ENCODE measurements at places on chromosomes 3 and 15. TPM values are rescaled to one million over a fixed set of nuclear protein-coding genes. Genes with fewer than 3 reads are reported as not detected.
A peak's percentile ranks its signal among the peaks of the same experiment; 100 is the strongest.

Gene STAC
- not detected for total RNA-seq

Gene GPR149
- total RNA-seq = not detected

GRCh38 chr3:109923431-109923830 lies 586.1 kb upstream of the DPPA4 start:
- DNase-seq = no peak

- no peak for DNase-seq
Measured at GRCh38 chr15:90979582-90979981, 14.8 kb downstream of the PRC1 start.

Gene LRRN1
- total RNA-seq = not detected

- DNase-seq = no peak
Measured at GRCh38 chr3:116140100-116140689, 305.1 kb downstream of the LSAMP start.

Gene NR2F2
- 25.0 TPM for total RNA-seq

Gene ARPP19
- 94.3 TPM for total RNA-seq

Gene AADACL2
- 0.16 TPM for total RNA-seq

DNA sequence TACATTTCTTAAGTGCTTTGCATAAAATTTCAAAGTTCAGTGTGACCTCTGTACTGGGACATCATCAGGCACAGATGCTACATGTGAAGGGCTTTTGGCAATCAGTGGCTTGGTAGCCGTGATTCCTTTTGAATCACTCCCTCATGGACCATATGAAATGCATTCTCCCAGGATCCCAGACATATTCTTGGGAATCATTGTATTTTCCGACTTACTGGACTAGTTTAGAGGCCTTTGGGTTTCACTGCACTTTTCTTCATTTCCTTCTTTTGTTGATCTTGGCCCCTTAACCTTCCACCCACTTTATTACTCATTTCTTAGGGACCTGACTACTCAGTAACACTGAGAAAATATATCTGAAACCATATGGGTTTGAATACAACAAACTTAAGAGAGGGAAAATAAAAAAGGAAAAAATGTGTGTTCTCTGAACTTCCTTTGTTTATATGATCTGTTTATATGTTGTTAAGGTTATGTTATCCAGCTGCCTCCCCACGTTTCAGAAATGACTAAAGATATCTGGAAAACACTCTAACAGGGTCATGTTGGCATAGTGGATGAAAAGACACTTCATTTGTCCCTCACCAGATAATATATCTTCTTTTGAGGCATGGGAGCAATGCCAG lies 35.1 kb downstream of the HMG20A start:
- DNase-seq = no peak

DNA sequence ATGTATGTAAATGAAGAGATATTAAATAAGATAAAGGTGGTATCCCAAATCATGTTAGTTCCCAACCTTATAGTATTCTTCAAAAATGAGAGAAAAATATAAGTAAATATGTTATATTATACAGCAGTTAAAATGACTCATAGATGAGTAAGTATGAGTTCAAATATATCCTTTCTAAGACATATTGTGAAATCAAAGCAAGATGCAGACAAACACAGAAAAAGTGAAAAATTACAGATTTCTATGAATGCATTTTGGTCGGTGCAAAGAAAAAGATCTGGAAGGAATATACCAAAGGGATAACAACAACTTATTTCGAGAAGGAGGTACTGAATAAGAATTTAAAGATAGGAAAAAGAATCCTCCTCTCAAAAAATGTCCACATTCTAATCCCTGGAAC lies 181.2 kb upstream of the TTC14 start:
- DNase-seq = no peak

DNA sequence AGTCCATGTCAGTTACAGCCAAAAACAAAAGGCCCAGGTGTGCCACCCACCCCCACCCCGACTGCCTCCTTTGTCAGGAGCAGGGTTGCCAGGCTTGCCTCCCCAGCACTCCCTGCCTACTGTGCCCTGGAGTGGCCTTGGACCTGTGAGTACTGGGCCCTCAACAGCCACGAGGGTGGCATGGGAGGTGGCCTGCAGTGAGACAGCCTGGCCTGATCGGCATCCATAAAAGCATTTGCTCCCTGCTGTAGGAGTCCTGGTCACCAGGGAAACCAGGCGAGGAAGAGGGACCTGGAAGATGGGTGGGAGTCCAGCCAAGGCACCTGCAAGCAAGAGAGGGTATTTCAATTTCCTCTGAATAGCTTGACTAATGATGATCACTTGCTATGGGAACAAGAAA lies 56.4 kb upstream of the KCNMB2 start:
- DNase-seq = no peak

Gene TGM5
- total RNA-seq = 0.15 TPM

Gene NLGN1
- total RNA-seq = 2.4 TPM

Gene SCN11A
- total RNA-seq = 0.08 TPM

DNA sequence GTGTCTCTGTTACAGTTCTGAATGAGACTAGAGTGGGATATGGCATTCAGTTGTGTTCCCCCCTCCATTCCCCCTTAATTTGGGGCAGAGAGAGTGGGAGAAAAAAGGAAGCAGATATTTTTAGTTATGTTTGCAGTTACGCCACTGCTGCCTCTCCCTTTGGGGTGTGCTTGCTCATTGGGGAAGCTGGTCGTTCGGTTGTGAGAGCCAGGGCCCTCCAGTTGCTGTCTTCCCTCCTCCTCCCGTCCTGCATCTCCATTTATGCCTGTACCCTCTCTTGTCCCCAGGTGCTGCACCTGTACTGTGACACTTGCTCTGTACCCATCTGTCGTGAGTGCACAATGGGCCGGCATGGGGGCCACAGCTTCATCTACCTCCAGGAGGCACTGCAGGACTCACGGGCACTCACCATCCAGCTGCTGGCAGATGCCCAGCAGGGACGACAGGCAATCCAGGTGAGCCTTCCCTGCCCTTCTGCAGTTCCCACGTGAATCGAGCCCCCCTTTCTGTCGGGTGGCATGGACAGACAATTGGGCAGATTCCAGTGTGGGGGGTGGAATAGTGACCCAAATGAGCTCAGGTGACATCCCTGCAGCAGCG lies 55.8 kb downstream of the TRIM71 start:
- no peak for DNase-seq

DNA sequence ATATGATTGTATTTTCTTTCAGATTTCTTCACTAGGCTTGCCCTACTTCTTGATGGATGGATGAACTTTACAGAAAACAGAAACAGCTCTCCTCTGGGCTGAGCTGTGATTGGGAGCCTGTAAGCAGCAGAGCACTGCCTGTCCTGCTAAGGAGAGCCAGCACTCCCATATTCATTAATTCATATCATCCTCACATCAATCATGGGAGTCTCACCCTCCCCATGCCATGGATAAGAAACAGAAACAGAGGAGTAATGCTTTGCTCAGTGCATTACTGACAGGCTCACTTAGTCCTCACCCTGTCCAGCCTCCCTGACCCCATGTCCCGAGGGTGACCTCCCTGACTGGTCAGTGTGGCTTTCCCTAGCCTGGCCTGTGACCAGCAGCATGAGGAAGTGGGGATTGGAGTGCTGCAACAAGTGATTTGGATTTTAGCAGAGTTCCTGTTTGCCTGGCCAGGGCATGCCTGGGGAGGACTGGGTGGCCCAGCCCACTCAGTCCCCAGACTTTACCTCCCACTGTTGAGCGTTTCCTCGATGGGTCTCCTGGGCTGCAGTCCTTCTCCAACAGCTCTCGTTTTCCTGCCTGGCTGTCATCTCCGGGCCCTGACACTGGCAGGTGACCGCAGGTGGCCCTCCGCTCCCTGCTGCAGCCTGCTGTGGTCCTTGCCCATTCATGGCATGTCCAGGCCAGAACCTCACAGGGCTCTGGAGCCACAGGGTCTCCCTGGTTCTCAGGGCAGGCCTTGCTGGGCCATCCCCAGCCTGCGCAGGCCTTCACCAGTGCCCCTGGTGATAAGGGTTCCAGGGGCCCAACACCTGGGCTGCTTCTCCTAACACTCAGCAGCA lies 1.3 kb upstream of the TMIE start:
- DNase-seq = peak; percentile 72

DNA sequence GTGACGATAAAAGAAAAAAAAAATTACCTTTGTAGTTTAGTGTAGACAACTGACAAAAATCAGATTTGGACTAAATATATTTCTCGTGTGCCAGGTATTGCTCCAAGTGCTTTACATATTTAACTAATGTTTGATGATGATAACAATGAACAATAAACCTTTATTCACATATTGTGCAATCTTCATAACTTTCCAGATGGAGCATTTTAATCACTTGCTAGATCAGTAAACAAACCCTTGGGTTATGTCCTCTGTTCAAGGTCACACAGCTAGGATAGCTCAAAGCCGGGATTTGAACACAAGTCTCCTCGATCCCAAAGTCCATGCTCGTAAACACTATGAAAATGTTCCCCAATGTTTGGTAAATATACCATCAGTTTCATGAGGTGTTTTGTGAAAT lies 14.5 kb downstream of the NCEH1 start:
- DNase-seq = no peak

- DNase-seq = no peak
Measured at GRCh38 chr3:99896482-99896881, 78.8 kb downstream of the CMSS1 start.

Gene LYSMD2
- total RNA-seq = 8.5 TPM

DNA sequence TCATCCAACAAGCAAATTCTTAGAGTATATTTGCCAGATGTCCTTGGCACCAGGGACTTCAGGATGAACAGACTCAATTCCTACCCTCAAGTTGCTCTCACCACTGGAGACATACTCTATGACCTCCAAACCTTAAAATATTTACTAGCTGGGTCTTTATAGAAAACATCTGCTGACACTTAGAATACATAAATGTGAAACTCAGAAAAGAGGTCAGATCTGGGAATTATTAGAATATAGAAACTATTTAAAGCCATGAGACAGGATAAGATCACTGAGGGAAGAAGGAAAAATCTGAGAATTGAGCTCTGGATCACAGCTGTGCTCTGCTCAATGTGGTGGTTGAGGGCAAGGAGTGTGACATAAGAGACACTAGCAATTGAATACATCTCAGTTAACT lies 695.4 kb upstream of the UBE2E2 start:
- no peak for DNase-seq

DNA sequence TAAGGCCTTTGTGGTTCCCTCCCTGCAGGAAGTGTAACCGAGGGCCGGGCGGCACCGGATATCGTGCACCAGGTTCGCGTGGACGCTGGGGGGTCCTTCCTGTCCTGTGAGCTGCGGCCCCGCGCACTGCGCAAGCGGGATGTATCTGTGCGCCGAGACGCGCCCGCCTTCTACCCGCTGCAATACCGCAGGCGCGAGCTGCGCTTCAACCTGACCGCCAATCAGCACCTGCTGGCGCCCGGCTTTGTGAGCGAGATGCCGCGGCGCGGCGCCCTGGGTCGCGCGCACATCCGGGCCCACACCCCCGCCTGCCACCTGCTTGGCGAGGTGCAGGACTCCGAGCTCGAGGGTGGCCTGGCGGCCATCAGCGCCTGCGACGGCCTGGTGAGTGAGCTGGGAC lies 35.9 kb downstream of the SAXO2 start:
- DNase-seq = no peak

Gene HES1
- 43.6 TPM for total RNA-seq

DNA sequence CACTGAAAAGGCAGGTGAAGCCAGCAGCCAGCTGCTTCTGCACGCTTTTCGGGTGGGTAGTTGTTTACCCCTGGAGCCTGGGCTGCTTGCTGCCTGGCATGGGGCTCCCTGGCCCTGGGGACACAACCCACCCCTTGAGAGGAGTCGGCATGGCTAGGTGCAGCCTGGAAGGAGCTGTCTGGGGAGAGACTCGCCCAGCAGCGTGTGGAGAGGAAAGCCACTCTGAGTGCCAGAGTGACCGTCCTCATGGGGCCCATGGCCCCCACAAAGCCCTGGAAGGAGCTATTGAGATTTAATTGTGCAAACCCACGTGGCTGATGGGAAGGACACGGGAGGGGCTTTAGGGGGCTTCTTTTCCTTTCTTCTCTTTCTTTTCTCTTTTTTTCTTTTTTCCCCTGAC lies 137.5 kb downstream of the OPA1 start:
- DNase-seq = no peak

GRCh38 chr3:114674036-114674435 lies 380.2 kb downstream of the TIGIT start:
- no peak for DNase-seq

Gene SKOR1
- not detected for total RNA-seq

DNA sequence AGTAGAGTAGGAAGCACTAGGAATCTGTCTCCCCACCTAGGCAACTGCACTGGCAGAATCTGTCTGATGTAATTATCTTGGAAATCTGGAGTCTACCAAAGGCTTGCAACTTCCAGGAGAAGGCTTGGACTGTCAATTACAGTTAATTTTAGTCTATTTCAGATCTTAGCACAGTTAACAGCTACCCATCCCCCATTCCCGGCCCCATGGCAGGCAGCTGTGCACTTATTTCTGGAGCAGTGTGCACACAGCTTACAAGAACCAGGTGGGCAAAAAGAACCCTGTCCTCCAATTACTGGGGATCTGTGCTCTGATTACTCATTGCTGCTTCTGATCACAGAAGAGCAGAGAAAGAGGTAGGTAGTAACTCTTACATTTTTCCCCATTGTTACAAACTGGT lies 12.3 kb upstream of the CDAN1 start:
- DNase-seq = no peak

DNA sequence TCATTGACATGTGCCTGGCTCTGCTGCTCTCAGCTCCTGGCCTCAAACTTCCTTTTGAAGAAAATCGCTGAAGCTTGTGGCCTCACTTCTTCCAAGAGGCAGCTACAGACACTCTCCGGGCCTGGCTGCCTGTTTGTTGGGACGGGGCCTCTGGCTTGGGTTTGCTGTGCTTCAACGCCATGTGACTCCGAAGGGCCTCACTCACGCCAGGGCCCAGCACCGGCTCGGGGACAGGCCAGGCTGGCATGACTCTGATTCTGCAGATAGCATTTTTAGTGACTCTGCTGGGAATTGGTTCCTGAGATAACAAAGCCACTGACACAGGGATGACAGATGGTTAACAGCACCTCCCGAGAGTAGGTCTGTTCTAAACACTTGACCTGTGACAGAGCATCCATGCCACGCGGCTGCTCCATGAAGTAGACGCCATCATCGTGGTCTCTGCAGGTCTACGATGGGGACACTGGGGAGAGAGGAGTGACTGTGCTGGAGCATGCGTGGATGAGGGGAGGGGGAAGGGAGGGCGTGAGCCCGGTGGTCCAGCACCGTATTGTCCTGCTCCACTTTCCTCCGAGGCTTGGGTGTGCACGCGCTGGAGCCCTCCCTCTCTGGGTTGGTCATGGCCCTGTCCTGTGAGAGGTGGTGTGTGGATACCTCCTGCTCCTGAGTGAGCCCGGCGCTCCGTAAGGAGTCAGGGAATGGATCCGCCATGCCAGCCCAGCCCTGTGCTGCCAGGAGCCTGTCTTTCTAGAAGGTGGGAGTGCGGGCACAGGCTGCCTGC lies 133.6 kb downstream of the TJP1 start:
- no peak for DNase-seq

- no peak for DNase-seq
Measured at GRCh38 chr15:38671675-38672254, 107.2 kb upstream of the RASGRP1 start.

DNA sequence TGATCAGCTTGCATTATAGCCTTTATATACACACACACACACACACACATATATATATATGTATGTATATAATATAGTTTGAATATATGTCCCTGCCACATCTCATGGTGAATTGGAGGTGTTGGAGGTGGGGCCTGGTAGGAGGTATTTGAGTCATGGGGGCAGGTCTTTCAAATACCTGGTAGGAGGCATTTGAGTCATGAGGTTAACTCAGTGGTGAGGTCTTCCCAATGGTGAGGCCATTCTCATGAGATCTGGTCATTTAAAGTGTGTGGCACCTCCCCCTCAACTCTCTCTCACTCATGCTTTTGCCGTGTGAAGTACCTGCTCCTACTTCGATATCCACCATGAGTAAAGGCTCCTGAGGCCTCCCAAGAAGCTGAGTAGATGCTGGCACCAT lies 27.5 kb upstream of the FHIT start:
- no peak for DNase-seq

- no peak for DNase-seq
Measured at GRCh38 chr15:25852661-25853524, 10.2 kb downstream of the ATP10A start.

All from right atrium auricular region (tissue), 2 donors.